ENCODE measurements at places on chromosomes 3 and 15.

- no peak for DNase-seq
Observed at GRCh38 chr3:127410137-127410488, 122.3 kb upstream of the PRR20G start.

DNA sequence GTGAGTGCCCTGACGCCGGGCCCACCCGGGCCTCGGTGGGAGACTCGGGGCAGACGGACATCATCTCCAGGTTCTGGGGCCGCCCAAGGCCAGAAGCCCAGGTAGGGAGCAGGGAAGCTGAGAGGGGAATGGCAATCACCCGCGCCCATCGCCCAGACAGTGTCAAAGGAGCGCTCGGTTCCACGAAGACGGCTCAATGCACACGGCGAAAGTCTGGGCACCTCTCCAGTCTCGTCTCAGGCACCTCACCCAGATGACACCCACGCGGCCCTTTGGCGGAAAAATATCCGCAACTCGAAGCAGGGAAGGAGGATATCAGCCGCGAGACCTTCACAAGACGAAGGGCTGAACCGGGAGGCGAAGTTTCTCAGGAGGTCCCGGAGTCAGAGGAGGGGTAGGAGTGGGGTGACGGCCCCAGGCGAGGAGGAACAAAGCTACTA, 916 bp downstream of the IL17RD start:
- DNase-seq: no peak

- no peak for DNase-seq
Observed at GRCh38 chr15:87365186-87365585, 891.4 kb downstream of the NTRK3 start.

DNA sequence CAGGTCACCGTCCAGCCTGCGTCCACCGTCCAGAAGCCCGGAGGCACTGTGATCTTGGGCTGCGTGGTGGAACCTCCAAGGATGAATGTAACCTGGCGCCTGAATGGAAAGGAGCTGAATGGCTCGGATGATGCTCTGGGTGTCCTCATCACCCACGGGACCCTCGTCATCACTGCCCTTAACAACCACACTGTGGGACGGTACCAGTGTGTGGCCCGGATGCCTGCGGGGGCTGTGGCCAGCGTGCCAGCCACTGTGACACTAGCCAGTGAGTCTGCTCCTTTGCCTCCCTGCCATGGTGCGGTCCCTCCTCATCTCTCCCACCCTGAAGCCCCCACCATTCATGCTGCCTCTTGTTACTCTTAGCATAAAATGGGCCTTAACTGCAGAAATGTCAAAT, 39.2 kb downstream of the BOC start:
- DNase-seq: no peak

DNA sequence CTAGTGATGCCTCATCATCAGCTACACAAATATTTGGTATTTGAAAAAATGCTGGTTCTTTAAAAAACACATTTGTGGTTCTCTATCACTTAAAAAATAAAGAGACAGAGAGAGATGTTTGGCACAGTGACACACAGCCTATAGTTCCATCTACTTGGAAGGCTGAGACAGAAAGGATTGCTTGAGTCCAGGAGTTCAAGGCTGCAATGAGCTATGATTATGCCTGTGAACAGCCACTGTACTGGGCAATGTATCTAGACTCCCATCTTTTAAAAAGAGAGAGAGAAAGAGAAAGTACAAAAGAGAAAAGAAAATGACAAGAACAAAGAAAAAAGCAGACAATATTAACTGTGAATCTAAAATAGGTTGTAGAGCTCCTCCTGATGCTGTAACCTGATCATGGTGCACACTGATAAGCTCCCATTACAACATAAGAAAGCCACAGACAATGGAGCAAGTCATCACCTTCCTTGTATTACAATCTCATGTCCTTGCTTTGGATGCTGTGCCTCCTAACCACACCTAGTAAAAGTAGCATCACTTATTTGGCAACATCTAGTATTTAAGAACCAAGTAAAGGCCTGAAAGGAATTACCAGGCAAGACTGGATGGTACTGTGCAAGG, 31.7 kb upstream of the MAP4 start:
- no peak for DNase-seq

Measured in GM18507 (cell line).